ENCODE measurements at places on chromosomes 4 and X.

- DNase-seq = no peak
Measured at GRCh38 chr4:42588909-42589308, 68.0 kb downstream of the ATP8A1 start.

- DNase-seq = no peak
Measured at GRCh38 chrX:151982222-151982621, 7.7 kb upstream of the GABRE start.

DNA sequence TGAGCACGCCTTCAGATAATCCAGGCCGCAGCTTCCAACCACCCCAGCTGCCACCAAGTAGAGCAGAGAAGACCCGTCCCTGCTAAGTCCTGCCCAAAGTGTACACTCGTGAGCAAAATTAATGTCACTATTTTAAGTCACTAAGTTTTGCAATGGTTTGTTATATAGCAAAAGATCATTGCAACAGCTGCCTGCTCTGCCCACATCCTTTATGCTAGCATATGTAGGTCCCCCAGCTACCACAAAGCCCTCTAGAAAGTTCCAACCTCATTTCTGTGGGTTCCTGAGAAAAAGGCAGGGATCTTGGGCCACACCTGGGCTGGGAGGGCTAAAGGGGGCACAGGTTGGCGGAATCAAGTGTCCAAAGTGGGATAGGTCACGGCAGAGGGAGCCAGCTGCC, 346.9 kb downstream of the BCOR start:
- no peak for DNase-seq

- DNase-seq = no peak
Measured at GRCh38 chr4:156975686-156976085, 4.1 kb upstream of the PDGFC start.

GRCh38 chr4:60259781-60260180, 940.3 kb upstream of the ADGRL3 start:
- DNase-seq = no peak

Measured in DMS 273 treated with DMSO at 0.1 percent for 48 hours (cell line).